ENCODE measurements at places on chromosomes 4 and X.

- no peak for DNase-seq
Observed at GRCh38 chr4:185950891-185951290, 118.1 kb upstream of the TLR3 start.

DNA sequence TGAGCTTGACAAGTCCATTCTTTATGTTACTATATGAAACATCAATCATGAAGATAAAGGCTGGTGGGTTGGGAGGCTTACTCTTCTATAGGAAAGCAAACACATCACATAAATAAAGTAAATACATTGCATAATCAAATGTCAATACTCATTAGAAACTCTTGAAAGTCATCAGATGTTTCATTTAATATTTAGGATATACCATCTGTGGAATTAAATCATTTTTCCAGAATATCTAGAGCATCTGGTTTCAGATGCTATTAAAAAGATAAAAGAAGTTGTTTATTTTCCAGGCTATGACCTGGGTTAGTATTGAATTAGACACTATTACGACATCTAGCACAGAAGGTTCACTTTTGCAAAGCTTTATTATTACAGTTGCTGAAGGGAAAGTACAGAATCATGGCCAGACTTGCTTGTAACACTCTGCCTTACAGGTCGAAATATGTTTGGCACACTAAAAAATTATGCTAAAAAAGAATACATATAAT, 72.6 kb downstream of the METTL14 start:
- no peak for DNase-seq

GRCh38 chrX:68503836-68504636, 5.2 kb downstream of the YIPF6 start:
- DNase-seq: no peak

GRCh38 chrX:40845331-40845911, 110.1 kb upstream of the MED14 start:
- peak; percentile 16 for DNase-seq
